Common myeloid progenitor, CD34-positive (primary cell): ENCODE measurements at places on chromosomes 7 and 10.

- no peak for DNase-seq
These were observed 106.3 kb downstream of the C10orf105 start for GRCh38 chr10:71613261-71613777.

DNA sequence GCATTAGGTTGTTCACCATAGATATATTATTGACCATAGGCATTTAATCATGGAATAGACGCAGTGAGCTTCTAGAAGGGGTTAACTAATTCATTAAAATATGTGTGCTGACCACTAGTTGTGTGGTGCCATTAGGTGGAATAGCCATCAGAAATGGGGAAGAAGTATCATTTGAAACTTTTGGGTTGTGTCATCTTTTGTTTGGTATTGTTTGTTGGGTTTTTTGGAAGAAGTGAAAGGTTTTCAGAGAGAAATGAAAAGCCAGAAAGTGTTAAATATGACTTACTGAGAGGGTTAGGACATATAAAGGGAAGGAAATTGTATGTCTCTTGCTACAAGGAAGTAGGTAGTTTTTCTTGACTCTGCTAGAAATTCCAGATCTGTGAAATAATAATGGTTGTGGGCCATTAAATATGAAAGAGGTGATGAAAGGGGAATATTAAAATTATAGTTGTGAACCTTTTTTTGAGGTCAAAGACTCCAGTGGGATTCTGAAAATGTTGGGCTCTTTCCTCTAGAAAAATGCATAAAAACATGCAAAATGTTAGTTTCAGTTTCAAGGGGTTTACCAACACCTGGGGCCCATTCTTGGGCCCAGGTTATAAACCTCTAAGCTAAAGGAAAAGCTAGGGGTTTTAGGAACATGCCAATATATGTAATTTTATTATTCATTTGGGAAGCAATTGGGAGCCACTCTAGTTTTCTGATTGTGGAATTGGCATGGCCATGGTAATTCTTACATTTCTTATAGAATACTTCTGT lies 348.5 kb downstream of the BBS9 start:
- no peak for DNase-seq

GRCh38 chr10:112369495-112370423 lies 4.2 kb upstream of the ACSL5 start:
- DNase-seq: peak; percentile 10

DNA sequence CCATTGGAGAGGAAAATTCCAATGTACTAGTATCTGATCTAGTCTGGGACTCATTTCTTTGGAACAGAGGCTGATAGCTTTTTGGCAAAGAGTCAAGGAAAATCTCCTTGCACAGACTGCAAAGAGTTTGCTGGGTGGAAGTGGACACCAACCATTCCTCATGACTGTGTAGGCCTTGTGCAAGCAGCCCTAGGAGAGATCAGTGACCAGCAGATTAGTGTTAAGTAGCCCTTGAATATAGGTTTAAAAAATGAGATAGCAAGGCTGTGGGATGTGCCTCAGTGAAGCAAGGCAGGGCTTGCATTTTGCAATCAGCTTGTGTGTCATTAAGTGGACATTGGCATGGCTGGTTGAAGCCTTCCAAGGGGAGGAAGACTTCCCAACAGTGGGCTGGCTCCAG lies 341.6 kb downstream of the PLXNA4 start:
- no peak for DNase-seq

- no peak for DNase-seq
These were observed 1.3 kb downstream of the STAMBPL1 start for GRCh38 chr10:88881320-88881719.

GRCh38 chr10:24152270-24152669 lies 56.7 kb upstream of the KIAA1217 start:
- DNase-seq: no peak

GRCh38 chr7:79008786-79009185 lies 444.7 kb downstream of the MAGI2 start:
- DNase-seq: no peak

DNA sequence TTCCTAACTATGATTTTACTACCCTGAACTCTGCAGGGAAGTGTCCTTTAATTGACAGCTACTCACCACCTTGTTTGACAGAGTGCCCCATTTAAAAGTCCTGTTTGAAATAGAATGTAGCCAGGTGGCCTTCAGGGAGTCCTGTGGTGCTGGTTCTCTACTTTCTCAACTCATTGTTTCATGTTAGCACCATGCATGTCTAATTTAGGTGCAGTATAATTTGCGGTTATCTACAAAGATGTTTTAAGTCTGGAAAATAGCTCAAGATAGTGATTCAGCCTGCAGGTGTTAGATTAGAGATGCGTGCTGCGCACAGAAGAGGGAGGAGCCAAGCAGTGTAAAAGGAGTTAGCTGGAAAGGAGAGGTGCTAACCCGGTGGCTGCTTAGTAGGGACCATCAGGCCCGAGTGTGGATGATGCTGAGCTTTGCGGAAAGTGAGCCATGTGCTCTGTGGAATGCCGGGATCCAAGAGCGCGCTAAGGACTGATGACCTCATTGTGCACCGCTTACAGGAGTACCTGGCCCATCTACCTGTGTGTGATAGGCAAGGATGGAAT lies 1.2 kb downstream of the CCM2 start:
- DNase-seq: no peak

DNA sequence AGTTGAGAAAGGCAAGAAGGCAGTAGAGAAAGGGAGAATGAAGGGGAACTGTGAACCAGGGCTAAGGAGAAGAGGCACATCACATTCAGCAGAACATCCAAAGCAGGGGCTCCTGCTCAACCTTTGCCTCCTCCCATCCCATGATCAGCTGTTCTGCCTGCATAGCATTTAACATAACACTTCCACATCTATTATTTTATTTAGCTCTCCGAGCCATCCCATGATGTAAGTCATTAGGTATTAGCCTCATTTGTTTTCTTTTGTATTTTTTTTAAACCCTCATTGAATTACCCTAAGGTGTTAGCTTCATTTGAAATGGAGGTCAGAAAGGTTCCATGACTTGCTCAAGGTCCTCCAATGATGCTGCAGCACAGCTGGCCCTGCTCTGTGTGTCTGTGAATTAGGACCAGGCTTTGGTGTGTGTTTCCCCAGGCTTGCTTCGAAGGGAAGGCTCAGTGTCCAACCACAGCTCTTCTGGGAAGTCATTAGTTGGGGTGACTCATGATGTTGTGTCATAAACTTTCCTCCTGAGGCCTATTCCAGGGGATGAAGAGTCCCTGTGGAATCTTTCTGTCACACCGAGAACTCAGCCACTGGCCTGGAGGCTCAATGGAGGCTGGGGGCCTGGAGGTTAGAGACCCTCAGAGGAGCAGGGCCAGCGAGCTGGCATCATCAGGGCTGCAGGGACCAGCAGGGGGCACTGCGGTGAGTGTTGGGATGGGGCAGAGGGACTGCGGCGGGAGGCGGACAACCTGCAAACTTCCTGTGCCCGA lies 16.5 kb downstream of the NPFFR1 start:
- no peak for DNase-seq

DNA sequence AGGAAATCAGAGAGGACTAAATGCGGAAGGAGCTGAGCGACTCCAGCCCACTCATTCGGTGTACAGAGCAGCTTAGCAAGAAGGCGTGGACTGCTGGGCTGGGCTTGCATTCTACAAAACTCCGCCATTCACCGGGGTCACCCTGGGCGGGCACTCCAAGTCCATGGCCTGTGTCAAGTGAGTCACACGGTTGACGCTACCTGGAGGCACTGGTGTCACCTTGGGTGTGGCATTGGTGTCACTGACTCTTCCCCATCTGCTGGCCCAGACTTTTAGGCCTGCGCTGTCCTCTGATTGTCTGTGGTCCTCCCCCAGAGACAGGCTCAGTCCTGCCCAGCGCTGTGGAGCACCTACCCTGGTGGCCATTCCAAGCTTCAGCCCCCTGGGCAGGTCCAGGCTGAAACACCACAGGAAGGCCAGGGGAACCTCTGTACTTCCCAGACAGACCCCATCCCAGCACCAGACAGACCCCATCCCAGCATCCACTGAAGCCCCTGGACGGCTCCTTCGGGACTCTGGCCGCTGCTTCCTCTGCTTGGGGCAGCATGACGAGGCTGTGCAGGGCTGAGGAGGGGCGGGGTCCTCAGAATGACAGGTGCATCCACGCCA lies 30.6 kb upstream of the CNPY1 start:
- DNase-seq: no peak
